Activated B cell treated with CpG ODN at 0.5 μM for 24 hours (primary cell): ENCODE measurements at places on chromosomes 1 and 21.

DNA sequence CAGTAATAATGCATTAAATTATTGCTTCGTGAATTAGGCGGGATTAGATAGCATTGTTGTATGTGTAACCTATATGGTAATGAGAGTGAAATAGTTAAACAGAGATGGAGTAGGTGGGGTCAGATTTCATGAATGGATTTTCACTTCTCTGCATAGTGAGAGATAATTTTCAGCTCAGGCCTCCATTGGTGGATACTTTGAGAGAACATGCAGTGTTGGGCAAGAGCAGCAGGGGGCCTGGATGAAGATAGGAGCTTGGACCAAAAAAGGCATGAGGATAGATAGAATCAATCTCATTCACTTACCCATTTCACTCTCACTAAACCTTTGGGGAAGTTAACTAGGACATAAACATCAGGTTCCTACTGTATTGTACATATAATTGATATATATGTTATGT is 39.5 kb upstream of the C1orf87 start:
- no peak overlapping the region for H3K27ac ChIP-seq
- H3K4me1 ChIP-seq, result no peaks in the 10 kb centered on the region
- DNase-seq, result no peak
- no peak overlapping the region for H3K4me3 ChIP-seq

GRCh38 chr1:198520524-198521254 is 19.8 kb downstream of the ATP6V1G3 start:
- no peak for DNase-seq
- H3K4me1 ChIP-seq, result peaks cover 63% of the 10 kb centered on the region
- H3K27me3 ChIP-seq, result no peaks in the 10 kb centered on the region
- H3K27ac ChIP-seq, result peak overlapping the region; percentile 81

DNA sequence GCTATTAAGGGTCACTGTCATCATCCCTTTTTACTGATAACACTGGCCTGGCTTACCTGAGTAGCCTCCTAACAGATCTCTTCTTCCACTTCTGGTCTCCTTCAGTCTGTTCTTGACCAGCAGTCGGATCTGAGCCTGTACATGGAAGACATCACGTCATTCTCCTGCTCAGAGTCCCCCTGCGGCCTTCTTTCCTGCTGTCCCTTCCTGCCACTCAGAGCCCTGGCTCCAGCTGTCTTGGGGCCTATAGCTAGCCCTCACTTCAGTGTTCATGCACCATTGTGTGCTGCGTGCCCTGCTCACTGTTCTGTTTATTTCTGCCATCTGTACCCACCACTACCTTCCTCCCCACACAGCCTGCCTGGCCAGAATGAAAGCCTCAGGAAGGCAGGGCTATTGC is 8.4 kb downstream of the ADARB1 start:
- DNase-seq, result no peak
- H3K4me3 ChIP-seq, result no peak overlapping the region
- no peak overlapping the region for H3K27ac ChIP-seq
- H3K36me3 ChIP-seq, result peaks cover 12% of the 10 kb centered on the region
- H3K27me3 ChIP-seq, result no peaks in the 10 kb centered on the region

GRCh38 chr1:238450976-238451375 is 560.3 kb upstream of the ZP4 start:
- H3K36me3 ChIP-seq, result no peaks in the 10 kb centered on the region
- no peak overlapping the region for H3K27ac ChIP-seq
- no peaks in the 10 kb centered on the region for H3K27me3 ChIP-seq
- H3K4me3 ChIP-seq, result no peak overlapping the region
- no peak for DNase-seq

DNA sequence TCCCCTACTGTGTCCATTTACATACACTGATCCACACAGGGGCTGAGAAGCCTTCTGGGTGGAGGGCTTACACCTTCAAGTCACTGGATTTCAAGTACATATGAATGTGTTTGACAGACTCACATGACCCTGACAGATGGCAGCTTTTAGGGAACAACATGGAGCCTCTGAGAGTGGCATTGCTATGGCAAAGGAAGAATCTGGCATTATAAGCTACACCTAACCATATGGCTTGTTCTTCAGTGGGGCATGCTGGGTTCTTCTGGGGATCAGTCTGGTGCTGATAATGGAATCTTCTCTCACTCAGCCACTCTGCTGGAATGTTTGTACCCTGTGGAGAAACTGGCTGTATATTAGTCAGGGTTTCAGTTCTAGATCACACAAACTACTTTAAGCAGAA is 68.5 kb upstream of the PDE4B start:
- no peaks in the 10 kb centered on the region for H3K36me3 ChIP-seq
- no peaks in the 10 kb centered on the region for H3K4me1 ChIP-seq
- H3K27me3 ChIP-seq, result peaks cover 2% of the 10 kb centered on the region
- no peak overlapping the region for H3K4me3 ChIP-seq
- no peak overlapping the region for H3K27ac ChIP-seq

DNA sequence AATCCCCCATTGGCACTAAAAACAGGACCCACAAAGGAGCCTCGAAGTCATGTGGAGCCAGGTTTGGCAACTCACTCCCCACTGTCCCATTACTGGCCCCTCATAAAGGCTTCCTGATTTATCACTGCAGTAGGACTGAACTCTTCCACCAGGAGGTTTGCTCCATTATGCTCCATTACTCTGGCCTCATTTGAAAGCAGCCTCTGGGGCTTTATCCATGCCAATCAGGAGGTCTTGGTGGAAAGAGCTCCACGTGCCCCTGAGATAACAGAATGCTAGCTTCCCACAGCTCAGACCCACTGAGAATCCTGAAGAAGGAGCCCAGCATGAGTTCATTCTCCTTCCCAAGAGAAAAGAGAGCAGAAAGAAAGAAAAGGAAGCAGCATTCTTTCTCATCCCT is 76.4 kb downstream of the HIVEP3 start:
- H3K36me3 ChIP-seq, result no peaks in the 10 kb centered on the region
- DNase-seq, result no peak
- no peak overlapping the region for H3K4me3 ChIP-seq
- no peak overlapping the region for H3K27ac ChIP-seq
- peaks cover 5% of the 10 kb centered on the region for H3K4me1 ChIP-seq

- H3K27me3 ChIP-seq, result peaks cover 20% of the 10 kb centered on the region
- no peaks in the 10 kb centered on the region for H3K36me3 ChIP-seq
- H3K4me1 ChIP-seq, result peaks cover 11% of the 10 kb centered on the region
- H3K4me3 ChIP-seq, result no peak overlapping the region
Observed at GRCh38 chr1:91889717-91890459, 3.9 kb upstream of the TGFBR3 start.

DNA sequence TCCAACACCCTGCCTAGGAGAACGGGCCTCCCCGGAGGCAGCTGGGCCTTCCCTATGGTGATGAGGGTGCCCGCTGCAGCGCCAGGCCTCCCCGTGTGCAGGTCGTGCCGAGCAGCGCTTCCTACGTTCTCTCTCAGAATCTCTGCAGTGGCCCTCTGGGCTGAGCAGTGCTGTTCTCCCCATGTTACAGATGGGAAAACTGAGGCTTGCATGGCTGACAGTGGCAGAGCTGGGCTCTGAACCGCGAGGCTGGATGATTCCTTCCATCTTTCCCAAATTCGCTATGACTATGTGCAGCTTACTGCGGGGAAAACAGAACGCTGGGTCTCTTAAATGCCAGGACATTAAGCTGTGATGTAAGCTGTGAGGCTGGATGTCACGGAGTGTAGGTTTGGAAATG is 8.9 kb downstream of the KLHL21 start:
- no peaks in the 10 kb centered on the region for H3K27me3 ChIP-seq
- peaks cover 71% of the 10 kb centered on the region for H3K36me3 ChIP-seq
- H3K4me1 ChIP-seq, result peaks cover 12% of the 10 kb centered on the region
- H3K27ac ChIP-seq, result no peak overlapping the region

DNA sequence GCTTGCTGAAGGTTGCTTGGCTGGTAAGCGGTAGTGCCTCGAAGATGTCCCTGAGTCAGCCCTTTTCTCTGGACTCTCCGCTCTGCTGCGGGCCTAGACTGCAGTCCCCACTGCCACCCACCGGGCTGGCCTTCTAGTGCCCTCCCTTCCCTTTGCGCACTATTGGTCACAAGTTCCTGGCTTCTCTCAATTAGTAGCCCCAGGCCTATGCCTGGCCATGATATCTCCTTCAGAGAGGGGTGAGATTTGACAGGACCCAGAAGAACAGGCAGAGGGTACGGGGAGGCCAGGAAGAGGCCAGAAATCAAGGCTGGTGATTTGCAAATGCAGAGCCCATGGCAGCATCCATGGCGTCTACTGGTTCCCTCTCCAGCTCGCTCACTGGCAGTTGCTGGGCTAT is 207.7 kb downstream of the HIVEP3 start:
- H3K4me1 ChIP-seq, result peaks cover 17% of the 10 kb centered on the region
- peak; percentile 1 for DNase-seq

DNA sequence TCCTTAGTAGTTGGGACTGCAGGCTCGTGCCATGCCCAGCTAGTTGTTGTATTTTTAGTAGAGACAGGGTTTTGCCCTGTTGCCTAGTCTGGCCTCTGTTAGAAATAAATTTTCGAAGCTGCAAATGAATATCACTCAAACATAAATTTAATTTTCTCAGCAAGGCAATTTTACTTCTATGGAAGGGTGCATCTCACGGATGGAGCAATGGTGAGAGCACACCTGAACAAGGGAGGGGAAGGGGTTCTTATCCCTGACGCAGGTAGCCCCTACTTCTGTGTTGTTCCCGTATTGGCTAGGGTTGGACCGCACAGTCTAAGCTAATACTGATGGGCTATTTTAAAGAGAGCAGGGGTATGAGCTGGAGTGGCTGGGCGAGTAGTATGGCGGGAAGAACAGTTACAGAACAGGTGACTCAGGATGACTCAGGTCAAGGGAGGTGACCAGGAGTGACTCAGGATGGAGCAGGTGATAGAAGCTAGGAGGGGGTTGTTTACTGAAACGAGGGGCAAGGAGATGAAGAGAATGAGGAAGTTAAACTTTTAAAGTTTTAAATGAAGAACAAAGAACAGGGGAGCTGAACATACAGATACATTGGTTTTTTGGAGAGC is 7.5 kb downstream of the MDM4 start:
- H3K27me3 ChIP-seq, result no peaks in the 10 kb centered on the region
- H3K27ac ChIP-seq, result peak overlapping the region; percentile 90
- DNase-seq, result no peak
- H3K36me3 ChIP-seq, result peaks cover 77% of the 10 kb centered on the region

- peak overlapping the region; percentile 12 for H3K27ac ChIP-seq
- H3K27me3 ChIP-seq, result no peaks in the 10 kb centered on the region
- DNase-seq, result no peak
- peaks cover 32% of the 10 kb centered on the region for H3K36me3 ChIP-seq
- H3K4me3 ChIP-seq, result no peak overlapping the region
Observed at GRCh38 chr1:243514927-243515326, 259.1 kb downstream of the SDCCAG8 start.

DNA sequence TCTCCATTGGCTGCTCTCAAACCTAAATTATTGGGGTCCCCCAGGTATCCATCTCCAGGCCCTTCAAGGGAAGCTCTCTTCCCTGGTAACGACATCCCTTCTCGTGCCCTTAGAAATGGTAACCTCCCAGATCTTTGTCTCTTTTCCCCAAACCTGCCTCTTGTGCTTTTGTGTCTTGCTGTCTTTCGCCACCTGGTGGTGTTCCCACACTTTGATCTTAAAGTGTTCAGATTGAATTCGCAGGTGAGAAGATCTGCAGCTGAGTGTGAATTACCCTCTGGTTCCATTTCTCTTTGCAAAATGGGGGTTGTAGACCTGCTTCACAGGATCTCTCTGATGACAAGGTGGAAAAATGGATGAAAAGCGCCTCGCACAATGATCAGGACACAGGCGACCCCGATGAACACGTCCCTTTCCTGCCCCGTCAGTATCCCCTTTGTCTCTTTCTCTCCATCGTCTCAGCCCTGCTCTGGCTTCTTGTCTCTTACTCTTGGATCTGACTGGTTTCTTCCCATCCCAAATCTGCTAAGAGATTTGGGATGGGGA is 53.1 kb downstream of the DOP1B start:
- DNase-seq, result no peak
- H3K27me3 ChIP-seq, result no peaks in the 10 kb centered on the region
- H3K4me1 ChIP-seq, result peaks cover 3% of the 10 kb centered on the region

DNA sequence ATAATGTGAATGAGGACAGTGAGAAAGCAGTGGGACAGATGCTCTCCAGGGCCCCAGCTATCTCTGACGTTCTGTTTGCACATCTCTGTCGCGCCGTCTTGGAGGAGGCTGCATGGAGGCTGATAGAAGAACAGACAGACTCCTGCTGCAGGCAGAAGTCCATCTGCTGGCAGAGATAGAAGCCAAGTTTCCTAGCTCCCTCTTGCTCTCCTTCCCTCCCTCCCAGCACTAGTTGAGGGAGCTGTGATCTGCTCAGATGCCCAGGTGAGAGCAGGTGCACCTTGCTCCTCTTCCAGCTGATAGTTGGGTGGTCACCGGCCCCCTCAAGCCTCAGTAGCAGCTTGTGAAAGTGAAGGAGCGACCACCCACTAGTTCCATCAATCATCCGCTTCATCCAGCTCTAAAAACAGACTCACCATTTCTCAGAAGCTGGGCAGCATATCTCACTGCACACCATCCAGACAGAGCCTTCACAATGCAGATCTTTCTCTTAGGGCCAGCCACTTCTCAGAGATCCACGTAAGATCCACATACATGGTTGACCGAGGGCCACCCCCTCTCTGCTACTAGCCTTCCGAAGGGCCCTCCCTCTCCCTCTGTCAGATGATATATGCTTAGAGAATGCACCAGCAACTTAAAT is 12.9 kb downstream of the LRRN2 start:
- no peak overlapping the region for H3K27ac ChIP-seq
- no peak overlapping the region for H3K4me3 ChIP-seq
- no peaks in the 10 kb centered on the region for H3K4me1 ChIP-seq
- H3K36me3 ChIP-seq, result no peaks in the 10 kb centered on the region
- H3K27me3 ChIP-seq, result peaks cover 8% of the 10 kb centered on the region

DNA sequence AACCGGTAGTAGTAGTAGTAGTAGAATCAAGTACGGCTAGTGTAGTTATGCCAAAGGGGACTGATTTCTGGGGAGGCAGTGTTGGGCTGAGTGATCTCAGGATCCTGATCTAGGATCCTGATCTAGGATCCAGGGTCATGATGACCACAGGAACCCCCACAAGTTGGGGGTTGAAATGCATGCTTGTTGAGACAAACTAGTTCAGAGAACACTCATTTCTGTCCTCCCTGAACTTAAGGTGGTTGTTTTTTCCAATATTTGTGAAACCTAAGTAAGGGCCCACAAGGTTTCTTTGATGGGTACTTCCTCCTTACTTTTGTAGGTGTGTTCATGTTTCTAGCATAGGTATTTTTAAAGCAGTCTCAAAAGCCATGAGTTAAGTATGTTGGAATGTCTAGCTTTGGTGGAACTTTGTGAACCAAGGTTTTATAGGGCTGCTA is 33.9 kb upstream of the PDC start:
- no peaks in the 10 kb centered on the region for H3K36me3 ChIP-seq
- no peak overlapping the region for H3K4me3 ChIP-seq
- H3K27me3 ChIP-seq, result no peaks in the 10 kb centered on the region
- H3K4me1 ChIP-seq, result no peaks in the 10 kb centered on the region
- no peak overlapping the region for H3K27ac ChIP-seq

- H3K4me1 ChIP-seq, result peaks cover 8% of the 10 kb centered on the region
- no peaks in the 10 kb centered on the region for H3K36me3 ChIP-seq
- no peak overlapping the region for H3K27ac ChIP-seq
- DNase-seq, result no peak
Observed at GRCh38 chr1:228894442-228894989, 159.2 kb downstream of the RHOU start.
